ENCODE measurements at places on chromosomes 16 and 17. TPM values are rescaled to one million over a fixed set of nuclear protein-coding genes. Genes with fewer than 3 reads are reported as not detected.

GRCh38 chr16:66935314-66936011 lies at the start of gene CES2:
TSS of gene CES2 (plus strand) at chr16:66935516. CDS start at chr16:66935636, 120 bp downstream.
- DNase-seq, result no peak

DNA sequence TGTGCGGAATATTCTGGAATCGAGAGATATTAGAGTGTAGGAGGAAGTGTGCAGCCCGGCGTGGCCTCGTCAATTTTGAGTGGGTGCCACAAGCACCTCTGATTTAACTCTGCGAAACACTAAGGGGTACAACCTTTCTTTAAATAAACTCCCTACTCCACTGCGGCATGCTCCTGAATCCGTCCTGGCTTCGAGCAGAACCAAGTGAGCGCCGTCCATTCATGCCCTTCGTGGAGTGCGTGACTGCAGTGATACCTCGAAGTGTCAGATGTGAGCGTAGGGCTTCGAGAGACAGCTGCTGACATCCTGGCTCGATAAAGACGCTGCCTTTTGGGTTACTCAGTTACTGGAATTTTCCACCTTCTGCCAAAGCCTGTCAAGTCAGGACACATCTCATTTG lies 128.8 kb downstream of the FOXL1 start:
- DNase-seq, result no peak

DNA sequence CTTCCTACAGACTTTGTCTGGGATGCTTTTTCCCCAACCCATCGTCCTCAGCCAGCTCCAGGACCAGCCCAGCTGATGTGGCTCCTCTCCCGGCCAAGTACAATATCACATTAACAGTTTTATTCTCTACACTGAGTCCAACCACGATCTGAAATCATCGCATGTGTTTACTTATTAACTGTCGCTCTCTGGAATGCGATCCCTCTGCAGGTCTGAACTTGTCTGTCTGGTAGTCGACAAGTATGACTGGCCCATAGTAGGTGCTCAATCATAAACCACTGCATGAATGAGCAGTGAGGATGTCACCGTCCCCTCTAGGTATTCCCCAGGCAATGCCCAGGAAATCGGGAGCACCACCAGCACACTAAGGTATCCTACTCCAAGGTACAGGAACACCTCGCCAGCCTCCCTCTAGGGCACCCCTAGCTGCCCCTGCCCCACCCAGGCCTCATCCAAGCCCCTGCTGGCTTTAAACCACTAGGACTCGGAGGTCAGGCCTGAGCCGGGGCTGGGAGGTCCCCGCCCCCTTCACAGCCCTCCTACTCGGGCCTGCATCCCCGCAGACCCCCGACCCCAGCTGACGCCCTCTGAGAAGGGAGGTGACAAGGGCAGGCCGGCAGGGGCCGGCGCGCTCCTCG lies 27.7 kb downstream of the RTN4RL1 start:
- DNase-seq, result no peak

DNA sequence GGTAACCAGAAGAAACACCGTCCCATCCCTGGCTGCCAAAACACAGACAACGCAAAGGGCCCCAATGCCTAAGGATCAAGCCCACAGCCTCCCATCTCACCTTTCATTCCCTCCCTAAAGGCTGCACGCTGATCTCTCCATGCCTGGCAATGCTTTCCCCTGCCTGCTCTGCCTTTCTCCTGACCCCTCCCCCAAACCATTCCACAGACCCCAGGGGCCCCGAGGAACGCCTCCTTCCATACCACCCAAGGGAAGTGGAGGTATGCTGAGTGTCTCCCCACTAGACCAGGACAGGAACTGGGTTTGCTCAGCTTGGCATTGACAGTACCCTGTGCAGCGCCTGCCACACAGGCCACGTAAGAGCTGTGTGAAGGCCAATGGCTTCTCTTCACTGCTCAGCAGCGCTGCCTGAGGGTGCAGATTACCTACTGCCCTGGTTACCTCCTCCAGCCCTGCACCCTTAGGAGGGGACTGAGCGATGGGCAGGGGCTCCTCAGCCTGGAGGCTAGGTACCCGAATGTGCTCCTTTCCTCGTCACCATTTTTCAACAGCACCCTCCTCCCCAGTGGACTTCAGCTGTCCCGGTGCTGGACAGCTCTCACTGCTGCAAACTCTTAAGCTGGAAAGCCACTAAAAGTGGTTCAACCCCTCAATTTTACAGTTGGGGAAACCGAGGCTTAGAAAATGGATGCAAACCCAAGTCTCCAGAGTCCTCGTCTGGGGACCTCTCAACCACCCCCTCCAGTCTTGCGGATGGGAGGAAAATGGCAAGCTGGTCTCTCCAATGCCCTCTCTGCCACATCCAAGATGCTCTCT lies 45.0 kb downstream of the SRCIN1 start:
- DNase-seq, result no peak

DNA sequence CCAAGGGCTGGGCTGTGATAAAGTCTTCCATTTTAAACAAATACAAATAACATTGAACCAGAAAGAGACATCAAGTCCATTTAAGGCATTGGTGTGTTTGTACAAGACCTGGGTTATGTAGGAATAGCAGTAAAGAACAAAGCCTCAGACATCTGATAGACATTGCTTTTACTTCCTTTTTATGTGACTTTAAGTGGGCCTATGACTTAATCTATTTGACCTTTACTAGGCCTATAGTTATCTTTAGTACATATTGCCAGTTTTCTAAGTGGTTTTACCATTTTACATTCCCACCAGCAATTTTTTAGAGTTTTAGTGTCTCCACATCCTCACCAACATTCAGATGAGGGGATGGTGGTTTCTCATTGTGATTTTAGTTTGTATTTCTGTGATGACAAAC lies 298.8 kb downstream of the ZFHX3 start:
- DNase-seq, result no peak

GRCh38 chr17:63116967-63117830 lies 151.2 kb downstream of the TANC2 start:
- no peak for DNase-seq

DNA sequence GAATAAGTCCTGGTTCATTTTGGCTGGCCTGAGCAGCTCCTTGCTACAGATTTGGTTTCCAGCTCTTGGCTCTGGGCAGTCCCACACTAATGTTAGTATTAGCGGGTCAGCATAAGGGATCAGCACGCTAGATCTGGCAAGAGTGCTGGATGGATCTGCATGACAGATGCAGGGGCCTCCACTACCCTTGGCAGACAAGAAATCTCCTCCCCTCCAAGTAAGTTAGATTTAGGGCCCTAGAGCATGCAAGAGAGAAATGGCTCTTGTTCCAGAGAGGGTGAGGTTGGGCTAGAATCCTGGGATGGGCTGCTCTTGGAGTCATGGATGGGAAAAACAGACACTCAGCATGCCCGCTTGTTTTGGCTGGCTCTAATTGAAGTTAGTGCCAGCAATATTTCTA lies 414.3 kb downstream of the RBFOX1 start:
- DNase-seq, result no peak

DNA sequence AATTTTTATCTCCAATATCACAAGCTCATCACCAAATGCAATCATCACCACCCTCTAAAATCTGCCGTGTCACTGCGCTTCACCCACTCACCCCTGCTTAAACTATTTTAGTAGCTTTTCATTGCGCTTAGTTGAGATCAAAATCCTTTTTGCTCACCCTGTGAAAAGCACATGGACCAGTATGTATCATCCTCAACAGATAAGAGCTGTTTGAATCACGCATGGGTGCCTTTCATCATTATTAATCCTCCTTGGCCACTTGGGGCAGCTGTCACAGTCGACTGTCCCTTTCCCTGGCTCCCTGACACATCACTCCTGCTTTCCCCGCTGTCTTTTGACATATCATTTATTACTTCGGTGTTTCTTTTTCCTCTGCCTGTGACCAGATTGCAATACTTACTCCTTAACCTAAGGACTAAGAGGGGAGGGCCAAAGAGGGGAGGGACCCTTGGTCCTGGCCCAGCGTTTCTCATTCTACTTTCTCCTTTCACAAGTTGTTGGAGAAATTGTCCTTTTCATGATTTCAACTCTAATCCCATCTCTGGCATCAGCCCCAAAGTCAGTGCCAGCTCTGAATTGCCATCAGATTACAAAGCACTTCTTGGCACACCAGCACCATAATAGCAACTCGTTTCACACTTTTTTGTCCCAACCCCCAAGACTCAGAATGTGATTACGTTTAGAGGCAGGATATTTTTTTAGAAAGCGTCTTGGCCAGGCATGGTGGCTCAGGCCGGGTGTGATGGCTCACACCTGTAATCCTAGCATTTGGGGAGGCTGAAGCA lies 8.6 kb upstream of the KDM6B start:
- no peak for DNase-seq

DNA sequence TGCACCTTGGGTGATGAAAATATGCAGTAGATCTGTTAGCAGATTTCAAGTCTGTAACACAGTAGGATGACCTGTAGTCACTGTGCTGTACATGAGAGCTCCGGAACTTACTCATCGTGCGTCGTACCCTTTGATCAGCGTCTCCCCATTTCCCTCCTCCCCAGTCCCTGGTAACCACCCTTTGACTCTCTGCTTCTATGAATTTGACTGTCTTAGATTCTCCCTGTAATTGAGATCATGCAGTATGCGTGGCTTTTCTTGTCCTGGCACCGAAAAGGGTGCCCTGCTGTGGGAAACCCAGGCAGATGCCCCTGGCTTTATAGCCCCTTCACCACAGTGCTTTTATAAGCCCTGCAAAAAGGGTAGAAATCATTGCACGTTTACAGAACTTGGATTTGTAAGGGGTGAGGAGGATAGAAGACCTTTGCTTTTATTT lies 20.5 kb downstream of the CLEC16A start:
- no peak for DNase-seq

- DNase-seq, result no peak
These were observed 47.1 kb downstream of the DNAH17 start for GRCh38 chr17:78529871-78530670.

- DNase-seq, result no peak
These were observed 74.1 kb upstream of the LHX1 start for GRCh38 chr17:36863131-36863530.

GRCh38 chr16:20899071-20899470 lies 1.1 kb downstream of the DCUN1D3 start:
- no peak for DNase-seq

DNA sequence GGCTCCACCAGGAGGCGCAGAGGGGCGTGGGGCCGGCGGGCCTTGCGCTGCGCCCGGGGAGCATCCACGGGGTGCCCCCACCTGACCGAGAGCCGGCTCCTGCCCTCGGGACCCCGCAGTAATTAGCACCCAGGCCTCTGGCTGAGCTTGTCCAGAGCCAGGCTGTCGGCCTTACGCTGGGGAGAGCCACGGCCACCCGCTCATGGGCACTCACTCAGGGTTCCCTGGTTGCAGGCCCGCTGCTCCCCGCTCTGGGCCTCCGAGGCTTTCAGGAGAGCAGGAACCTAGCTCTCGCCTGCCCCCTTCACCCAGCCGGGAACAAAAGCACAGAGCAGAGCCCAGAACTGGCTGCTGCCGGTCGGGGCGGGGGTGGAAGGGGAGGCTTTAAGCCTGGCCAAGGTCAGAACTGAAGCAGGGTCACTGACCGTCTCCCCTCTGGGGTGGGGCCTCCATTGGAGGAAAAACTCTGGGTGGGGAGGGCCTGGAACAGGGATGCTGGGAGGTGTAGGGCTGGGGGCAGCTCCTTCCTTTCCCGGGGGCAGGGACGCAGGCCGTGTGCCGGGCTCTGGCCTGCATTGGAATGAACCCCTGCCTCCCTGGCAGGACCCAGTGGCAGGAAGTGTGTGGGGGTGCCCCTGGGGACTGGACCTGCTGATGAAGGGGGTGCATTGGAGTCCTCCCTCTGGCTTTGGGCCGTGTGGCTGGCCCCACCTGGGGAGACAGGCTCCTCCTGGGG lies 12.3 kb downstream of the GLIS2 start:
- no peak for DNase-seq

DNA sequence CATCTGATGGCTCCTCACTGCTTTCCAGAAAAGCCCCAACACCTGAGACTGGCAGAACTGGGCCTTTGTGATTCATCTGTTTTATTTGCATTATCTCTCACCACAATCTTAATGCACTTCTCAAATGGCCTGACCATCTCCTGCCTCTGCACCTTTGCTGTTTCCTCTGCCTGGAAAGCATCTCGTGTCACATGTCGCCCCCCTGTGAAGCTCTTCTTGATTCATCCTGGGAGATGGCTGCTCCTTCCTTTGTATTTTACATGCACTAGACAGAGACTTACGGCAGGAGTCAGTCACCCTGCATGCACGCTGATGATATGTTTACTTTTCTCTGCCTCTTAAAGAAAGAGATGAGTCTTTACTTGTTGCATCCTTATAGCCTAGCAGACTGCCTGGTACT lies 30.0 kb downstream of the HNF1B start:
- no peak for DNase-seq

- no peak for DNase-seq
These were observed 34.1 kb downstream of the IL21R start for GRCh38 chr16:27436065-27436464.

- DNase-seq, result no peak
These were observed 3.6 kb upstream of the SLC13A5 start for GRCh38 chr17:6716736-6717135.

DNA sequence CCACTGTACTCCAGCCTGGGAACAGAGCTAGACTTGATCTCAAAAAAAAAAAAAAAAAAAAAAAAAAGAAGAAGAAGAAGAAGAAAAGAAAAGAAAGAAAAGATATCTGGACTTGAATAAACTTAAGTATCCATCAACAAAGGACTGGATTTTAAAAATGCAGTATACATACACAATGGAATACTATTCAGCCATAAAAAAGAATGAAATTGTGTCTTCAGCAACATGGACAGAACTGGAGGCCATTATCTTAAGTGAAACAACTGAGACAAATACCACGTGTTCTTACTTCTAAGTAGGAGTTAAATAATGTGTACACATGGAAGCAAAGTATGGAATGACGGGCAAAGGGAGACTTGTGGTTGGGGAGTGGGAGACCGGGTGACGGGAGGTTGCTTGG lies 40.1 kb upstream of the MNT start:
- DNase-seq, result no peak

XAF1 gene
- 17.5 TPM for total RNA-seq

KCNG4 gene
- not detected for total RNA-seq

PPL gene
- total RNA-seq, result 31.3 TPM

KNOP1 gene
- total RNA-seq, result 19.9 TPM

PERCC1 gene
- total RNA-seq, result not detected

KRTAP1-5 gene
- total RNA-seq, result not detected

CES2 gene
- total RNA-seq, result 28.4 TPM

All from omental fat pad (tissue), 4 donors.